ENCODE measurements at places on chromosomes 7 and 10.

DNA sequence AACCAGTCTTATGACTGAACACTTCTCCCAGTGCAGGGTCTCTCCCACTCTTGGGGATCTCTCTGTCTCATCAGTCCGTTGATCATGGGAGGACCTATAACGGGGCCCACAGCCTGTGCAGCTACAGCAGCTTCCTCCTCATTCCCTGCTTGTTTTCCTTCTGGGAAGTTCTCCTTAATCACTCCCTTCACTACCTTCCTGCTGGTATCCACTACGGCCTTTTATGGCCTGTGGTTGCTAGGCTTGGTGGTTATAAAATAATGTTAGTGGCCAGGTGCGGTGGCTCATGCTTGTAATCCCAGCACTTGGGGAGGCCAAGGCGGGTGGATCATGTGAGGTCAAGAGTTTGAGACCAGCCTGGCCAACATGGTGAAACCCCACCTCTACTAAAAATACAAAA is 3.5 kb upstream of the ZNF282 start:
- H3K27me3 ChIP-seq: peaks cover 2% of the 10 kb centered on the region
- H3K36me3 ChIP-seq: no peaks in the 10 kb centered on the region
- H3K4me3 ChIP-seq: peak overlapping the region; percentile 60
- peaks cover 14% of the 10 kb centered on the region for H3K4me1 ChIP-seq

DNA sequence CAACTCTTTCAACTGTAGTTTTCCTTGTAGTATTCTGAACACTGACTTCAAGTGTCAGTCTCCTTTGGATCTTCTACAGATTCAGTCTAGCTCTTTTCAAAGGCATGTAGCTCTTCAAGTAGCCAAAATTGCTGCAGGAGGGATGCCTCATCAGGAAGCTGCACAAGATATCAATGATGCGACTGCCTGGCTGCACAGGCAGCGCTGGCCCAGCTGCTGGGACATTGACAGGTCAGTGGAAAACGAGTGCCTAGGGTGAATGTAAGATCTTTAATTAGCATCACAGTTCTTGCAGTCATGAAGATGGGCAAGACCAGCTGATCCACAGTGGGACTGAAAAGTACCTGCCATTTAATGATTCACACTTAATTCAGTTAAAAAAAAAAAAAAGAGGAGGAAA is 167.6 kb downstream of the ANK3 start:
- H3K27me3 ChIP-seq: no peaks in the 10 kb centered on the region
- H3K27ac ChIP-seq: no peak overlapping the region
- H3K36me3 ChIP-seq: peaks cover 4% of the 10 kb centered on the region

DNA sequence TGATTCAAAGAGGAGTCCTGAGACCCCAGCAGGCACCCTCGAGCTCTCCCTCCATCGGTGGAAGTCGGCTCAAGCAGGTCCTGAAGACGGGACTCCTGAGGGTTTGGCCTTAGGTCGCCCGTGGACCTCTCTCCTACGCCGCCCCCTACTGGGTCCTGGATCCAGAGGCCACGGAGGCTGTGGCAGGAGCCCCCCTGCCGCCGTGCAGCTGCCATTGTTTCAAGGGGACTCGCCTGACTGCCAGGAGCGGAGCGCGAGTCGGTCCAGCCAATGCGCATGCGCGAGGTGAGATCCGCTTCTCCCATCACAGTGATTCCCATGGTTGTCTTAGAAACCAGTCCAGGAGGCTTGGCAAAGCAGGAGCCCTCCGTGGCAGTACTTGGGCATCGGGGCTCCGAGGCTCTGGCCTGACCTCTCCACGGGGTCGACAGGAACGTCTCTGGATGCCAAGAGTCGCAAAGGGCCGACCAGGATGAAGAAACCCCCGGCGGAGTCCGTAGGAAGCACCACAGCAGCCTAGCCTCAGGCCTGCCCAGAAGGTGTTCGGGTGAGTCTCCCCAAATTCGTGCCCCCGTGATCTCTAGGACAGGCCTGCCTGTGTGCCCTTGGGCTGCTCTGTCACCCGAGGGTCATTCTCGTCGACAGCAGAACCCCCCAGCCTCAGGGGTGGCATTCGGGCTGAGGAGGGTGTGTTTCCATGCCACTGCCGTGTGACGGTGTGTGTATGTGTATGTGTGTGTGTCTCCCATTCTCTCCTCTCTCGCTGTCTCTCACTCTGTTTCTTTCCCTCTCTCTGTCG is 322.3 kb downstream of the ZNF716 start:
- no peak overlapping the region for H3K27ac ChIP-seq
- no peak overlapping the region for H3K4me3 ChIP-seq
- DNase-seq: no peak
- H3K27me3 ChIP-seq: no peaks in the 10 kb centered on the region
- no peaks in the 10 kb centered on the region for H3K4me1 ChIP-seq

- DNase-seq: no peak
- no peak overlapping the region for H3K27ac ChIP-seq
- no peak overlapping the region for H3K4me3 ChIP-seq
- no peaks in the 10 kb centered on the region for H3K27me3 ChIP-seq
- H3K36me3 ChIP-seq: peaks cover 35% of the 10 kb centered on the region
Measured at GRCh38 chr7:43669286-43670081, 59.8 kb downstream of the COA1 start.

DNA sequence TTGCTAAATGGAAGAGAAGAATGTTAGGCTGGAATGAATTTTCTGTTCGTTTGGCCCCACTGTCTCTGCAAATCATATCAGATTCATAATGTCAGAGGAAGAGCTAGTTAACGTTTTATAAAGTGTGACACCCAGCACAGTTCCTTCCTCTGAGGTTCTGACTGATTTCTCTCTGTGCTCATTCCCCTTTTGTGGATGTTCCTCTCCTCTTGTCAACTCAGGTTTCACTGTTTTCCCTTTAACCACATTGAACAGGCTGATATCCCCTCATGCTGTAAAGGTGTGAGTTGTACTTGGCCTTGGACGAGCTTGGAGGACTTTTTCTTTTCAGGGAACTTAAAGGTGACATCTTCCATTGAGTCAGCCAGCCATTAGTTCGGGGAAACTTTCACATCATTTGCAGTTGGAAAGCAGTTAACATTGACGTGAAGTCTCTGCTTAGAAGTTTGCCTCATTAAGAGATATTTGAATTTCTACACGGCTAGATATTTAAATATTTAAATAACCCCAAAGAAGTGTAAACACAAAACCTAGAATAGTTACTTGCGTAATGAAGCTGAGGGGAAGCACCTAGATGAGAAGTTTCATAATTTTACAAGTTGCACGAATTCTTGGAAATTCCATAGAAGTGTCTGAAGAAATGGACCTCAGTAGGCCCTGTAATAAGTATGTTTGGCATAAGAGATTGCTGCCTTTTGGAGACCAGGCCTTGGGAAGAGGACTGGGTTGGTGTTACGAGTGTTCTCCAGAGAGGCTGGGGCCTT is 101.5 kb upstream of the EGR2 start:
- DNase-seq: no peak
- H3K4me1 ChIP-seq: no peaks in the 10 kb centered on the region
- no peak overlapping the region for H3K27ac ChIP-seq
- H3K36me3 ChIP-seq: no peaks in the 10 kb centered on the region

- H3K4me1 ChIP-seq: no peaks in the 10 kb centered on the region
- no peaks in the 10 kb centered on the region for H3K27me3 ChIP-seq
- DNase-seq: no peak
Measured at GRCh38 chr7:35630024-35630972, 64.6 kb downstream of the HERPUD2 start.

GRCh38 chr10:50316174-50316573 is 64.9 kb upstream of the ASAH2 start:
- H3K27me3 ChIP-seq: no peaks in the 10 kb centered on the region
- no peak overlapping the region for H3K27ac ChIP-seq
- H3K4me3 ChIP-seq: no peak overlapping the region
- peaks cover 4% of the 10 kb centered on the region for H3K36me3 ChIP-seq

DNA sequence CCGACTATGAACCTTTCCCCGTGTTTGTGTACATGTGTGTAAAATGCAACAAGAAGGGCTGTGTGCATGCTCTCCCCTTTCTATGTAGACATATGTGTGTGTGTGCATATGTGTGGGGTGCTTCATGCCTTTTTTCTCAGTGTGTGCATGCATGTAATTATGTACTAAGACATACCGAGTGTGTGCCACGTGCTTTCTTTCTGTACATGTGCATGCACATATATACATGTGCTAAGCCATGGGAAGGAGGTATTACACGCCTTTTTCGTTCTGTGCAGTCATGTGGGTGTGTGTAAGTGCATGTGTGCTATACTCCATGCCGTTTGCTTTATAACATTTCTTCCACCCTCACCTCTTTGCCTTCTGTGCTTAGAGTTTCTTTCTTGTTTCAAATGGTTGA is 544.3 kb downstream of the TNS3 start:
- no peak overlapping the region for H3K27ac ChIP-seq
- no peak for DNase-seq
- peaks cover 46% of the 10 kb centered on the region for H3K4me1 ChIP-seq
- no peaks in the 10 kb centered on the region for H3K27me3 ChIP-seq
- no peak overlapping the region for H3K4me3 ChIP-seq

DNA sequence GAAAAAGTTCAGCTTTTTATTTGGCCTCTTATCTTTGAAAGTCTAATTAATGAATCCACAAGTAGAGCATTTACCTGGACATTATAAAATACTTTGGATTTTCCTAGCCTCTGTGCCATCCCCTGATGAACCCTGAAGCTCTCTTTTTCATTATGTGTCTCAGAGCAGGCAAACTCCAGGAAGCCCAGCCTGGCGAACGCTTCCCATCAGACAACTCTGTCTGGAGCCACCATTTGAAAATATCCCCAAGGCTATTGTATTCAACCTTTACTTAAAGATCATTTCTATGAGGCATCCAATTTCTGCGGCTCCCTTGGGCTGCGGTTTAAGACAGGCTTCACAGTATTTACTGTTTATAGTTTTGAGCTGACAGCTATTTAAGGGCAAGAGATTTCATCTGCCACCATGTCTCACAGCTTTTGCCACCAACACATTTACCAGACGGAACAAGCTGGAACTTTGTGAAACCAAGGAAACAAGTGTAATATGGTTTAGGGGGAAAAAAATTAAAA is 257.2 kb upstream of the GLI3 start:
- no peak for DNase-seq
- peaks cover 24% of the 10 kb centered on the region for H3K4me1 ChIP-seq
- no peaks in the 10 kb centered on the region for H3K36me3 ChIP-seq

DNA sequence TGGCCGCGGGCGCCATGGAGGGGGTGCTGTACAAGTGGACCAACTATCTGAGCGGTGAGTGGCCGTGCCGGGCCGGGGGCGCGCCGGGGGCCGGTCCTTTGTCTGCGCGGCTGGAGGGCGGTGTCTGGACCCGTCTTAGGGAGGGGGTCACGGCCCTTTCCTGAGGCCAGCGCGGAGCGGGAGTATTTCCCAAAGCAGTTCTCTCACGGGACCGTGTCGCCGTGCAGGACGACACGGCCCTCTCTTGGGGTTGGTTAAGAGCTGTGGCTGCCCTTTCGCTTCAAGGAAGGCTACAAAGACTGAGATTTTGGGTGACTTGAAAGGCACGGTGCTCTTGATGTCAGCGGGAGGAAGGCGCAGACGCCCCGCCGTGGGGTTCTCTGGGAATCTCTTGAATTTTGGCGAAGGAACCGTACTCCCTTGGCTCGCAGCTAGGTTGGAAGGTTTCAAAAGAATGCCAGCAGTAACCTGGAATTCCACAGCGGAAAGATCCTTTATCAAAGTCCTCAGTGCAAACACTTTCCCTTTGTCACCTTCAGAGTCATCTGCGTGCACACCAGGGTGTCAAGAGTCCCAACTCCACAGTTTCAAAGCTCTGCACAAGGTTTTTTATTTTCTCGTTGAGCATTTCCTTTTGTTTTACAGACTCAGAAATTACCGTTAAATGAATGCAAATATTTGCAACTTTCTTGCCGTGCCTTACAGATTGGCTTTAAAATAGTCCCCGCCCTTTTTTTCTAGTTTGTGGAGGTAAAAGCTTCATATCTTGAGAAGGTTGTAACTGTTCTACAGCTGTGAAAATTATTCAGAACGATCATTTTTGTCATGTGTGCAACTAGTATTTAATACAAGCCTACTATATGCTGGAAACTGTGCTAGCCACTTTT is 780 bp downstream of the PLEKHA8 start:
- peaks cover under 1% of the 10 kb centered on the region for H3K36me3 ChIP-seq
- no peak for DNase-seq
- H3K4me1 ChIP-seq: peaks cover 33% of the 10 kb centered on the region

- H3K27ac ChIP-seq: peak overlapping the region; percentile 81
- no peaks in the 10 kb centered on the region for H3K36me3 ChIP-seq
- peaks cover 33% of the 10 kb centered on the region for H3K4me1 ChIP-seq
Measured at GRCh38 chr10:44878706-44879530, 32.2 kb upstream of the TMEM72 start.

- H3K4me3 ChIP-seq: no peak overlapping the region
- no peaks in the 10 kb centered on the region for H3K27me3 ChIP-seq
- peaks cover 18% of the 10 kb centered on the region for H3K4me1 ChIP-seq
- no peak overlapping the region for H3K27ac ChIP-seq
- no peak for DNase-seq
- H3K36me3 ChIP-seq: no peaks in the 10 kb centered on the region
Measured at GRCh38 chr7:140977741-140978140, 37.0 kb downstream of the MRPS33 start.

GRCh38 chr10:111705021-111705420 is 478.5 kb downstream of the GPAM start:
- no peak for DNase-seq
- no peak overlapping the region for H3K4me3 ChIP-seq
- H3K4me1 ChIP-seq: no peaks in the 10 kb centered on the region
- H3K27ac ChIP-seq: no peak overlapping the region

DNA sequence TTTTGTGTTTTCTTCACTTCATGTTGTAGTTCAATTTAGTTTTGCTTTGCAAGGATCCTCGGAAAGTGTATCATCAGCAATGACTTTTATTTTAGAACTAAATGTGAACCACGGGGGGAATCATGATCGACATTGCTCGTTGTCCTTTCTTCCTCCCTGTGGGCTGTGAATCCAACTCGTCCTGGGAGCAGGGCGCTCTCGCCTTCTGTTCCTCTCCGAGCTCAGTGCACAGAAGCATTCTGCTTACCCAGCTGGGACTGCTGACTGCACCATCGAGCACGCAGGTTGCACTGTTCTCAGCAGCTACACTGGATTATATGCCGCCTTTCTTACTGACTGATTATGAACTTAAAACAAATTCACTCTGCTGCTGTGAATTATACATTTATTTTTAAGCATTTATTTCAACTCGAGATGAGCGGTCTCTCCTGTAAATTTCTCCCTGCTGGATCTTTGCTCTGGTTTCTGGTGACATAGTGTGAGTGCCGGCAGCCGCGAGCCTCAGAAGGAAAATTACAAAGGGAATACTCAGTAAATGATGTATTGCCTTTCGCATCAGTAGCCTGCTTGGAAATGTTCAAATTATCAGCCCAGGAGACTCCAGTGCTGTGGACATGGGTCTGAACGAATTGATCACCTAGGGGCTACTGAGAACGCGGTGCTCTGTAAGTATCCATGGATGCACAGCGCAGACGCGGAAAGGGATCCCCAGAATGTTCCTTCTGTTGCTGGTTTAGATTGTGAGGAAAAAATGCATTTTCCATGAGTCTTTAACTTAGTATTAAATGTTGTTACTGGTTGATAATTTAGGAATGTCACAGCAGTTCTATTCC is 92.6 kb downstream of the PTPRE start:
- no peaks in the 10 kb centered on the region for H3K36me3 ChIP-seq
- H3K27me3 ChIP-seq: peaks cover 40% of the 10 kb centered on the region
- peak overlapping the region; percentile 6 for H3K4me3 ChIP-seq
- no peak overlapping the region for H3K27ac ChIP-seq
- H3K4me1 ChIP-seq: peaks cover 46% of the 10 kb centered on the region
